ENCODE measurements at places on chromosomes 3 and 15.

- peak; percentile 39 for DNase-seq
These were observed 86.0 kb upstream of the MFGE8 start for GRCh38 chr15:88998980-88999713.

GRCh38 chr3:172982736-172983364, 158.2 kb downstream of the SPATA16 start:
- no peak for DNase-seq

DNA sequence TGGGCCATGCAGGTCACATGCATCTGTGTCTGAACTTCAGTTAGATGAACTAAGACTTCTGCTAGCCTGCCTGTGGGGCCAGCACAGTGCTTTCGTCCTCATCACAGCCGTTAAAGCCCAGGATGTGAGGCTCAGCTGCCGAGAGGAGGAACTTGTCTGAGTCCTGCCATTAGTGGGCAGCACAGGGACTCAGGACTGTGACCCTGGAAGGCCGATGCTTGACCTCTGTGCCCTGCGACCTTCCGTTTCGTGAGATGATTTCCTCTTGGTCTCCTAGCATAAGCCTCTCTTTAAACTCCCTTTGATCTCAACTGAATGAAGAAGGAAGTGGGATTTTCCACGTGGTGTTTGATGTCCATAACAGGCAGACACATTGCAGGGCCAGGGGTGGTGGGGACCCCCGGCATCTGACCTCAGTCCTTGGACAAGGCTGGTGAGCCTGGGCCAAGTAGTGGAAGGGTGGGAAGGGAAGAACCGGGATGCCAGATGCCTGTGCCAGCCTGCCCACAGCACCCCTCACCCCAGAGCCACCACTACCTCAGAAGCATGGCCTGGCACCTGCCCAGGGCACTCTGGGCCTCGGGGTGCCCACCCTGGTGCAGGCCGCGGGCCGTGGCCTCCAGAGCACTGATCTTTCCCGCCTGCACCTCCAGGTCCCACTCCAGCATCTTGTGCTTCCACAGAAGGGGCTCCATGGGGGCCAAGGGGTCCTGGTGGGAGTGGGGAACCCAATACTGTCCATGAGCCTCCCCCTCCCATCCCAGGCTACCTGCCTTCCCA, 21.6 kb downstream of the PLA2G4B start:
- DNase-seq: no peak

- no peak for DNase-seq
These were observed 1.9 kb upstream of the SPPL2A start for GRCh38 chr15:50767332-50767861.

- no peak for DNase-seq
These were observed 13.1 kb upstream of the SKIC8 start for GRCh38 chr15:78312536-78312935.
